Kidney epithelial cell (primary cell): ENCODE measurements at places on chromosomes 6 and 20.

DNA sequence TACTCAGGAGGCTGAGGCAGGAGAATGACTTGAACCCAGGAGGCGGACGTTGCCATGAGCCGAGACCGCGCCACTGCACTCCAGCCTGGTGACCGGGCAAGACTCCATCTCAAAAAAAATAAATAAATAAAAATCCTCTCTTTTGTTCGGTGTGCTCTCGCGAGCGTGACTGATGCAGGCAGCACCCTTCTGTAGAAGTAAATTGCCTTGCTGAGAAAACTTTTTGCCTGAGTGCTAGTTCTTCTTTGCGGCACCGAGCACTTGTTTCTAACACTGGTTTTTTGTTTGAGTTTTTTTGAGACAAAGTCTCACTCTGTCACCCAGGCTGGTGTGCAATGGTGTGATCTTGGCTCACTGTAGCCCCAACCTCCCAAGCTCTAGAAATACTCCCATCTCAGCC lies 30.5 kb downstream of the PLN start:
- no peak for DNase-seq

- no peak for DNase-seq
Observed at GRCh38 chr20:35611482-35611881, 4.1 kb upstream of the SPAG4 start.

GRCh38 chr6:135555550-135555949 lies 58.0 kb upstream of the AHI1 start:
- no peak for DNase-seq

DNA sequence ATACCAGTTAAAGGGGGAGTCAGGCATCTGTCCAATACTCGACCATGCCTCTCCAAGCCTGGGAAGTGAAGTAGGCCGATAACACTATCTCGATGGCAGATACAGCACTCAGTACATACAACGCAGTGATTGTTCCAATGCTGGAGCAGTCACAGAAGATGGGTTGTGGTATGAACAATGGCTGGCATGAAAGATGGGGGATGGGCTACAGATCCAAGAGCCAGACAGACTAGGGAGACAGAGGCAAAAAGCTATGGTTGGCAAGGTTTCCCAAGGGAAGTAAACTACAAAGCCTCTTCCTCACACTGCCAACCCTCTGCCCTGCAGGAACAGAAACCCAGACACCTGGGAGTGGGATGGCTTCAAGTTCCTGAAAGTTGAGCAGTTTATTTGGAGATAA lies 19.2 kb downstream of the FKBP1A start:
- no peak for DNase-seq

DNA sequence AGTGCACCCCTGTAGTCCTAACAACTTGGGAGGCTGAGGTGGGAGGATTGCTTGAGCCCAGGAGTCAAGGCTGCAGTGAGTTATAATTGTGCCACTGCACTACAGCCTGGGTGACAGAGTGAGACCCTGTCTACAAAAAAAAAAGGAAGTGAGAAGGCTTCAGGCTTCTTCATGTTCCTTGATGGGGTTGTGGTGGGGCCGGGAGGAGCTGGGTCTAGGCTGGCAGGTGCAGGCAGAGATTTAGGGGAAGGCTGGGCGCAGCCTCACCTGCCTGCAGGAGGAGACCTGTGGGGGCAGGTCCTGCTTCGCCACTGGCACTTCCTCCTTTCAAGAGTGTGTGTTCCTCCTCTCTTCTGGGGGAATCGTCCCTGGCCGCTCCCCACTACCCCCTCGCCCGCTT lies 63.9 kb downstream of the CHMP4B start:
- DNase-seq, result no peak

DNA sequence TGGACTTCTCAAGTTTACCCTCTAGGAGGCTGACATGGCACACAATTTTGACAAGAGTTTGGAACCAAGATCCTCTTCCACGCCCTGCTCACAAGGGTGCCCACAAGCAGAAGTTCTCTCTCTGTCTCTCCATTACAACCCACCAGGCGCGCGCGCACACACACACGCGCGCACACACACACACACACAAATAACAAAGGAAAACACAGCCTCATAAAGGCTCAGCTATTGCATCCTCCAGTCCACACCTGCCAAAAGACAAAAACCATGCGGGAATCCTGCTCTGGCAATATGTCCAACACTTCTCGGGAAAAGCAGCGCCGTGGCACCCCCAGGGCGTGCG lies 870 bp downstream of the PAK5 start:
- DNase-seq, result no peak

DNA sequence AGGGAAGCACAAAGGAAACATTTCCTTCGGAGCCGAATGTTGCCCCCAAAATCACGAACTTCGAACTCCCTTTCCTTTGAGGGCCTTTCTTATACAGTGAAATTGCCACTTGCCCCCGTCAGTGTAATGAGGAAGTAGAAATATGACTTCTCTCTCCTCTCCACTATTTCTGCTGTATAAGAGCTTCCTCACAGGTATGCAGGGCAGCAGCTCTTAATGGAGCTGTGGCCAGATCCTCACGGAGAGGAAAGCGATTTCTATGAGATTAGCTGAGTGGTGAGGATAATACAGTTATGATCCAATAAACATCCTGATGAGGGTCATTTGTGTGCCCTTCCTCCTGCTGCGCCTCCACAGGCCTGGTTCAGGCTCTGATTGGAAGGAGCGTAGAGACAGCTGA lies 10.8 kb upstream of the CPNE5 start:
- no peak for DNase-seq

DNA sequence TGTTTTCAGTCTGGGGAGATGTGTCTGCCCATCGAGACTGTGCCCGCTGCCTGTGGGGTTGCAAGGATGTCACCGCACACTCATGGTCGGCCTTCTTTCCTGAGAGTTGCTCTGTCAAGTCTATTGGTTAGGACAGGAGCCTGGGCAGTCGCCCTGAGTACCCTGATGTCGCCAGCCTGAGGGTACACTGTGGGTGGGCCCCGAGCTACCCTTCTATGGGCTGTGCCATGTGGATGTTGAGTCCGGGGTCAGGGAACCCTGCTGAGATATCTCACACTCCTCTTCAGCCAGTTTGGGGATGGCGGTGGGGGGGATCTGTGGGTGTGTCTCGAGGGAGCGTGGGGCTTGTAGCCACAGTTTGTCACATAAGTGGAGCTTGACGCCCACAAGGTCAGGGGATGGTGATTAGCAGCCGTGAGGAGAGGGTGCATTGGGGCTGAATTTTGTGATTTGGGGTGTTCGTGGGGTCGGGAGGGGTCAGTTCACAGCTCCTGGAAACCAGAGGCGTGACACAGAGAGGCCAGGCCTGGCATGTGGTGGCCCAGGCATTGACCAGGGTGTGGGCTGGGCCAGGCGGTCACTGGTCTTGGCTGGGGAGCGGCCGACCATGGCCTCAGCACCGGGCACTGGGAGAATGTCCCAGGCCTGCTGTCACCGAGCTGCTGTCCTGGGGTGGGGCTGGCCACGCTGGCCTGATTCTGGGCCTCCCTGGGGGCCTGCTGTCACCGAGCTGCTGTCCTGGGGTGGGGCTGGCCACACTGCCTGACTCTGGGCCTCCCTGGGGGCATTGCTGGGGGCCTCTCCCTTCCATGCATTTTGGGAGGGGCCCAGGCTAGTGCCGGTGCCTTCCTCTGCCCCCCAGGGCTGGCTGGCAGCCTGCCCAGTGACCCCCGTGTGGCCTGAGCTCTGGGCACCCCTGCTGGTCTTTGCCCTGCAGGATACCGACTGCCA lies 1.6 kb upstream of the NPBWR2 start:
- DNase-seq, result no peak

GRCh38 chr20:45112754-45113153 lies 2.2 kb downstream of the WFDC5 start:
- no peak for DNase-seq

DNA sequence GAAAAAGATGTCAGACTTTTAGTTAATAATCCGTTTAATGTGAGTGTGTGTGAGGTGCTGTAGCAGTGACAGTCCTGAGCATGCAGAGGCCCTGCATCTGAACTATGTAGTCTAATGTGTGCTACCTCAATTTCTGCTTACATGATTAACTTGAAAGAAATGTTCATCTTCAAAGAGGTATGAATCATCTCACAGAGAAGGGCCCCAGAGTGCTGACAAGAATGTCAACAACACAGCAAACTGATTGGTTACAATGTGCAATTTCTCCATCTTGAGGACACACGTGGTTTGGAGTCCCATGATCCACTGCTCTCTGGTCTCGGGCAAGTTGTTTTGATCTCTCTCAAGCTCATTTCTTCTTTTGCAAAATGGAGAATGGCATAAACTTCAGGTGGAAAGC lies 61.7 kb upstream of the EMILIN3 start:
- DNase-seq, result peak; percentile 50

- no peak for DNase-seq
Observed at GRCh38 chr6:14573703-14574290, 456.2 kb downstream of the CD83 start.

DNA sequence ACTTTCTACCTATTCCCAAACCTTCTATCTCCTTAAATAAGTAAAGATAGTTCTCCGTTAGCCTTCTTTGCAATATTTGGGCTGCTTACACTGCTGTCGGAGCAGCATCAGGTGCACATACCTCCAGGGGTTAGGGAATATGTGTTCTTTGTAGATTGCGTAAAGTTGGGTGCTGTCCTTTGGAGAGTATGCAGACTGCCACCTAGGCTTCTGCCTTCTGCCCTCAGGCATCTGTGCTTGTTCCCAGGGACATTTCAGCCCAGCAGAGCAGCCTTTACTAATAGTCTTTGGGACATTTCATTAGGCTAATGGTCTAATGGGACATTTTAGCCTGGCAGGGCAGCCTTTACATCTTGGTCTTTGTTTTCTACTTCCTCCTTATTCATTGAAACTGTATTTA lies 260.6 kb downstream of the TPBG start:
- DNase-seq, result no peak

DNA sequence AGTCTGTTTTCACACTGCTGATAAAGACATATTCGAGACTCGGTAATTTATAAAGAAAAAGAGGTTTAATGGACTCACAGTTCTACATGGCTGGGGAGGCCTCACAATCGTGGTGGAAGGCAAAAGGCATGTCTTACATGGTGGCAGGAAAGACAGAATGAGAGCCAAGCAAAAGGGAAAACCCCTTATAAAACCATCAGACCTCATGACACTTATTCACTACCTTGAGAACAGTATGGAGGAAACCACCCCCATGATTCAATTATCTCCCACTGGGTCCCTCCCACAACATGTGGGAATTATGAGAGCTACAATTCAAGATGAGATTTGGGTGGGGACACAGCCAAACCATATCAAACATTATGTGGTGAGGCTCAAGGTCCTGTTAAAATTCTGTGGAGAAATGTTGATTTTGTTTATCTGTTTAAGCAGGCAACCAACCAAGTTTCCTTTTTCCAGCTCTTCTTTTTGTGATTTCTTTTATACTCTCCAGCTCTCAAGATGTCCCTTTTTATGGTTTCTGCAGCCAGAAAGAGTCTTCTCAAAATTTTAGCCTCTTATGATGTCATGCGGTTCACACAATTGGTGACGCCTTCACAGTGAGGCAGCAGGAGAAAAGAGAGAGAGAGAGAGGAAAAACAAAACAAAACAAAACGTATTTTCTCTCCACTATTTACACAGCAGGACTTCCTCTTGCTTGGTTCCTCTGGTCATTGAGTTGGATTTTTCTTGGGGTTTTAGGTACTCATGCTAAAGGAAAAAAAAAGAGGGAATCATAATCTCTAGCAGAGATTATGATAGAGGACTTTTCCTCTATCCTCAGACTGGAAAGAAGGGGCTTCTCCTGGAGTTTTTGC lies 18.0 kb downstream of the AIG1 start:
- no peak for DNase-seq

- no peak for DNase-seq
Observed at GRCh38 chr20:54515793-54516628, 40.6 kb downstream of the DOK5 start.

- no peak for DNase-seq
Observed at GRCh38 chr20:58756450-58756775, 63.8 kb downstream of the NPEPL1 start.

GRCh38 chr20:1800777-1801176 lies 94.4 kb upstream of the SIRPA start:
- no peak for DNase-seq

GRCh38 chr6:33622456-33623431 lies 1.6 kb downstream of the ITPR3 start:
- DNase-seq, result no peak

DNA sequence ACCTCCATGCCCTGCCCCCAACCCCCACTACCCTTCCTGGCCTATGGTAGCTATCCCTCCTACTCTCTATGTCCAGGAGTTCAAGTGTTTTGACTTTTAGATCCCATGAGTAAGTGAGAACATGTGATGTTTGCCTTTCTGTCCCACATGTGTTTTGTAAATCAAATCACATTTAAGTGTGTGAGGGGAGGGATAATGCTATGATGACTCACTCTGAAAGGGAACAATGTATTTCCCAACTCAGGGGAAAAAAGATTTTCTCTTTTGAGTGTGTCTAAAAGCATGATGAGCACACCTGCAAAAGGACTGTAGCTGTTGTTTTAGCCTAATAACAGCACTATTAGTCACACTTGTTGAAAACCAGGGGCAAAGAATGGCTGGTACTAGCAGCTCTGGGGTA lies 193.7 kb downstream of the GJA10 start:
- peak; percentile 75 for DNase-seq

DNA sequence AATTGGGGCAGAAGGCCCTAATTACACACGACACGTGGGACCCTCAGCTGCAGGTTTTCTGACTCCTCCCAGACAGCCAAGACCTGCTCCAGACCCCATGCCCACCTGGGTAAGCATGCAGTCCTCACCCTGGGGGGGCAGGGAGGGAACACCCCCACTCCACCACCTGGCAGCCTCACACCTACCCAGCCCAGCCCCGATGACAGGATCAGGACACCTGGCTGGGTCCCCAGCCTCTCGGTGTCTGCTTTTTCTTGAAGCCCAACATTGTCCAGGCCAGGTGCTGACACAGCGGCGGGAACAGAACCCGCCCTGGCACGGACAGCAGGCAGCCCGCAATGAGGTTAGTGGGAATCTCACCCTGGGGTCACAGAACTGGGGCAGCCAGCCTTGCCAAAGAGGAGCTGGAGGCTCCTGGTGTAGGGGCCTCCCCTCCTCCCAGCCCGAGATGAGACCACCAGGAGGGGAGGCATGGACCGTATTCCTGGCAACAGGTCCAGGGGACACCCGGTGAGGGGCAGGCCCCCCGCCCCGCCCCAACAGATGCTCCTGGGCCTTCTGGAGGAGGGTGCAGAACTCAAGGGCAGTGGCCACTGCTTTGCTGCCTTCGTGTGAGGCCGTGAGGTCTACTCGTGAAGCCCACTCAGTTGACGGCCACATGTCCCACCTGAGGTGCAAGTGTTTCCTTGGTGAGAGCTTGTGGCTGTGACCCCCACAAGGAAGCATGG lies 103.8 kb downstream of the DLL1 start:
- no peak for DNase-seq

GRCh38 chr20:33177866-33178265 lies 9.9 kb downstream of the BPIFA2 start:
- DNase-seq, result no peak

- no peak for DNase-seq
Observed at GRCh38 chr20:2564406-2564805, 28.0 kb downstream of the TMC2 start.

DNA sequence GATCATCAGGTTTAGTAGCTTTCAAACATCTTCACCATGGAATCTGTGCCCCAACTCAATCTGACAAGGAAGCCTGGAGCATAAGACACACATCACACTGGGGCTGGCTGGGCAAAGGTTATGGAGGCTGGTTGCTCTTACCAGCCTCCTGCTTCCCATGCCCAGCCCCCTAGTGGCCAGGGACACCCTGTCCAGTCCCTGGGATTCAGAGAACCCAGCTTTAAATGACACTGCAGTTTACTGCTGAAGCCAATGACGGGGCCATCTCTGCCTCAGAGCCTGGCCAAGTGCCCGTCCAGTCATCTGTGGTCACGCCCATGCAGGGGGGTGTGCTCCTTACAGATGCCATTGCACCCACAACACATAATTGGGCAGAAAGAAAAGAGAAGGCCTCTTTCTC lies 272.9 kb downstream of the SMOC2 start:
- DNase-seq, result no peak

- DNase-seq, result no peak
Observed at GRCh38 chr6:31725502-31726350, 2.6 kb downstream of the MPIG6B start.
